Hepatocyte (in vitro differentiated cells): ENCODE measurements at places on chromosomes 7 and 10.

DNA sequence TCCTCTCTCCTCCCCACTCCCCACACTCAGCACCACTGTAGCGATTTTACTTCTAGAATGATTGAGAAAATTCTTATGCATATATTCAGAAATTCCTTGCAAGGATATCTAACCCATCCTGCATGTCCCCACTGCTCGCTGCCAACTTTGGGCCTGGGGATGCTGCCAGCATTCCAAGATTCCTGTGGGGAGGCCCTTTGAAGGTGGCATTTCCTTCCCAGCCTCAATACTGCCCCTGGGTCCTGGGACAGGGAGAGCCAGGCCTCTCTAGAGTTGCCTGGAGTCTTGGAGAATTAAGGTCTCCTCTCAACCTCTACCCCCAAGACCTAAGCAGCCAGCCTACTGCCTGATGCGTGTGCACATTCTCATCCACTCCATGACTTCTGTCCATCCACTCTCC, 303.5 kb downstream of the NEBL start:
- DNase-seq, result no peak

GRCh38 chr7:131106681-131107336, 220.9 kb upstream of the MKLN1 start:
- DNase-seq, result peak; percentile 50

GRCh38 chr10:109963439-109963838, 40.1 kb upstream of the XPNPEP1 start:
- DNase-seq, result no peak

- DNase-seq, result no peak
Measured at GRCh38 chr10:69387500-69387899, 29.2 kb downstream of the TACR2 start.

GRCh38 chr10:108911814-108912541, 1011.3 kb downstream of the XPNPEP1 start:
- DNase-seq, result peak; percentile 86

DNA sequence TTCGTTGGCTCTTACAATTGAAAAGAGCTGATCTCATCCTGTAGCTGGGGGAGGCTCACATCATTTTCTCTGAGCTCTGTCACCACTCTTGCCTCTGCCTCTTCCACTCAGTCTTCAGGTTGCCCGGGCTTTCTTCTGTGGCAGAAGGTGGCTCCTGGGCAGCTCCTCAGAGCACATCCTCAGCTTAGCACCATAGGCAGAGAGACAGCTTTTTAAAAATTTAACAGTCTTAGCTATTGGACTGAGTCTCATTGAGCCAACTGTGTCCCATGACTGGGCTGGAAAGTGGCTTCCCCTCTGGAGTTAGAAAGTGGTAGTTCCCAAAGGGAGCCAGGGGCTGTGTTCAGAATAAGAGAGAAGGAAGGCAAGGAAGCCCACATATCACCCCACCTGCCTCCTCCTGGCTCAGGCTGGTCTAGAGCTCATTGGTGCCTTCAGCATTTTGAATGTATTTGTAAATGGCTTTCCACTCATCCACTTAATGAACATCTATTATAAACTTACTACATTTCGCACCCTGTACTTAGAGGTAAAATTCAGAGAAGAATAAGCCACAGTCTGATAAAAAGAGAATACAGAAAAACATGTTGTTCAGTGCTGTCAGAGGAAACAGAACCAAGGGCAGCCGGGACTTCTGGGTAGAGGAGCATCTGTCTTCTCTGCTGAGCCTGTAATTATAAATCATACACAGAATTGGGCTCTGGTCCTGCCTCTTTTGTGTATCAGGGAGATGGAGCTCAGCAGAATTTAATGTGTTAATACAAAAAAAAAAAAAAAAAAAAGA, 119.3 kb downstream of the WDFY4 start:
- DNase-seq, result no peak
